Stimulated activated CD4-positive, alpha-beta T cell treated with anti-CD3 and anti-CD28 coated beads, TNF-alpha, amount 100 ng/mL, for 48 hours (primary cell): ENCODE measurements at places on chromosomes 16 and 17.

DNA sequence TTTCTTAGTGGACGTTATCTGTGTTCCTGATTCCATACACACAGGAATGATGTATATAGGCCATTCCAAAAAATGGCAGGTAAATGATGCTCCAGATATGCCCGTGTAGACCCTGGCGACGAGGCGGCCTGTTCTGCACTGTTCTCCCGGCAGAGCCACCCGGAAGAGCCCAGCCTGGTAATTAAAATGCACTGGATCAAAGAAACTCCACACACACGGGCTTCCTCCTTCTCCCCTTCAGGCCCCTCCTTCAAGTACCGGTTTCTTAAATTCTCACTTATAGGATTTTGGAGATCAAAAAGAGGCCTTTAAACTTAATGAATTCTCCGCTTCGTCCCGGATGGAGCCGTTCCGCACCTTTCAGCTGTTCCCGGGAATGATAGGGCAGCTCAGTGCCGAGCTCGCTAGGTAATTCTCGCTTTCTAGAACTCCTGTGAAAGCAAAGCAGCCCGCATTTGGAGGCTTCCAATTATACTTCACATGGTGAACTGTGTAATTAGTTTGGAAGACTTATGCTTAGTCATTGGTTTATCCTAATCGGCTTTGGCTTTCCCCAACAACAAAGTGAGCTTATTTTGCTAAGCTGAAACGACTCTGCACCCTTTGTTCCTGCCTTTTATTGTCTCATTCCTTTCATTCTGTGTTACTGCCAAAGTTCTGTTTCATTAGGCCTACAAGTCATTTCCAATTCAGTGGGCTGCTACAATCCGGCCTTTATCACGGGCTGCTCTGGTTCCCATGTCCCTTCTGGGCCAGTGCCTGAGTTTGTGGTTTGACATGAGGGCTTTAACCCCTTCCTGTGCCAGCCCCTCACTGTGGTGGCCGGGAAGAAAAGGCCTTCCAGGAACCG is 150.0 kb downstream of the MSI2 start:
- DNase-seq: no peak

DNA sequence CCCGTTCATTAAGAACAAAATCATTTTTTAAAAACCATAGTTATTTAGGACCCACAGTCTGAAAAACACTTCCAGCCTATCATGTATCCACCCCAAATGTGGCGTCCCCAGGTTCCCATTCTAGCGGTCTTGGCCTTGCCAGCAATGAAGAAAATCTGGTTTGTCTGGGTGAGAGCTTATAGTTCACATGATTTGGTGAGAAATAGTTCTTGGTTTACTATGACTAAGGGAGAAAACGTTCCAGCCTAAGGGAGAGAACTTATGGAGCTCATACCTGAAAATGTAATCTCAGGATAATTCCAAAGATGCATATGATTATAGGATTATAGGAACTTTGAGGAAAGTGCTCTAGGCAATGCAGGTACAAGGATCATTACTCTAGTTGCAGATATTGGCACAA is 4.8 kb downstream of the MARVELD3 start:
- DNase-seq: no peak

GRCh38 chr16:68436581-68436980 is 11.7 kb downstream of the SMPD3 start:
- DNase-seq: no peak

- DNase-seq: no peak
Measured at GRCh38 chr16:28166394-28167208, 45.2 kb downstream of the XPO6 start.

GRCh38 chr17:35766903-35767510 is 6.3 kb downstream of the C17orf50 start:
- no peak for DNase-seq

DNA sequence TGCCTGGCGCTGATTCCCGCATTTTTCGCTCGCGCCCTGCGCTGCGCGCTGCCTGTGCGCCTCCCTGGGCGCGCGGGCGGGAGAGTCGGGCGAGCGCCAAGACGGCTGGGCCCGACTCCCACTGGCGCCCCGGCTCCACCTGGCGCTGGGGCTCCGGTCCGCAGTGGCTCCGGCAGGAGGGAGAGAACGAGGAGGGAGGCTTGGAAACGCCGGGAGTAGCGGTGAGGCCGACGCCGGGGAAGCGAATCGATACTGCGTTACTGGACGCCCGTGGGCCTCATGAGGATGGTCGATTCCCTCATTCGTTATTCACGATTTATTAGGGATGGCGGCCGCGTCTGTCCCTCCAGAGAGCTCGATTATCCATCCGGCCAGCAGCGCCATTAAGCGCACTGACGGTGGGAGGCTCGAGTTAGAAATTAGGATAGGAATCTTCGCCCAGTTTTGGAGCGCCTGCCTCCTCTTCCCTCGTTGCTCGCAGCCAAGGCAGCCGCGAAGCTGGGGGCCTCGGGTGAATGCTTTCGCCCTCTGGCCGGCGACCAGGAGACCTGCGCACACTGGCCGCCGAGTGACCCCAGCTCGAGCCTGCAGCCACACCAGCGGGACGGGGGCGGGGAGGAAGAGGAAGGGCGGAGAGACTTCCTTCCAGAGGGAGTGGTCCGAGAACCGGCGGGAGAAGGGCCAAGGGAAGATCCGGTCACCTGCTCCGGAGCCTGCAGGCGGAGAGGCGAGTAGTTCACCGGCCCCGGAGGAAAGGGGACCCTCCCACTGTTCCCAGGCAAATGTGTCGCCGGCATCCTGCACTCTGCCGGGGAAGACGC is 1.3 kb upstream of the PCGF2 start:
- DNase-seq: no peak

GRCh38 chr17:75273977-75274708 is 3.1 kb upstream of the MIF4GD start:
- DNase-seq: no peak

DNA sequence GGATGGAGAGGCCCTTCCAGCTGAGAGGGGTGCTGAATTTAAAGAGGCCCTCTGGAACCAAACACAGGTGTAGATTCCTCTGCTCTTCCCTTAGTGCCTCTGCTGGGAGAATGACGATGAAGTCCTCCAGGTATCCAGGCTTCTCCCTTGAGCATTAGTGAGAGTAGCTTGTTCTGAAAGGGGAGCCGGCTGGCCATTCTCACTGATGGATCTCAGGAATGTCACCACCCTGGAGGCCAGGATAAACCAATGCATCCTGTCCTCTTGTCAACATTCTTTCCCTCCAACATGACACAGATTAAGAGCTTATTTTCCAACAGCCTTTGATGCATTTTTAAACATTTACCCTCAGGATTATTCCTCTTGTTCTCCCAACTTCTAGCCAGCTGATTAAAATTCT is 325.5 kb downstream of the CA10 start:
- DNase-seq: no peak

GRCh38 chr17:49196520-49196919 is 13.9 kb downstream of the GNGT2 start:
- DNase-seq: no peak
